ENCODE measurements at places on chromosomes 12 and 14.

- no peak for DNase-seq
- H3K27me3 ChIP-seq, result no peaks in the 10 kb centered on the region
- H3K4me1 ChIP-seq, result peaks cover 33% of the 10 kb centered on the region
- H3K36me3 ChIP-seq, result peaks cover 1% of the 10 kb centered on the region
Observed at GRCh38 chr12:31588976-31589375, 2.0 kb downstream of the DENND5B start.

DNA sequence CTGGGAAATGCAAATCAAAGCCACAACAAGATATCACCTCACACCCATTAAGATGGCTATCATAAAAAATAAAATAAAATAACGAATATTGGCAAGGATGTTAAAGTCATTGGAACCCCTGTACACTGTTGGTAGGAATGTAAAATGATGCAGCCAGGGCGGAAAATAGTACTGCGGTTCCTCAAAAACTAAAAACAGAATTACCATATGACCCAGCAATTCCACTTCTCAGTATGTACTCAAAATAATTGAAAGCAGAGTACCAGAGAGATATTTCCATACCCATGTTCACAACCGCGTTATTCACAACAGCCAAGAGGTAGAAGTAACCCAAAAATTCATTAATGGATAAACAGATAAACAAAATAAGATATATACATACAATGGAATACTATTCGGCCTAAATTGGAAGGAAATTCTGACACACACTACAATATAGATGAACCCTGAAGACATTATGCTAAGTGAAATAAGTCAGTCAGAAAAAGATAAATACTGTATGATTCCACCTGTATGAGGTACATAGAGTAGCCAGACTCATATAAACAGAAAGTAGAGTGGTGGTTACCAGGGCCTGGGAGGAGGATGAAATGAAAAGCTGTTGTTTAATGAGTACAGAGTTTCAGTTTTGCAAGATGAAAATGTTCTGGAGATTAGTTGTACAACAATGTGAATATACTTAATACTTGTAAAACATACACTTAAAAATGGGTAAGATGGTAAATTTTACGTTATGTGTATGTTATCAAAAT, 84.6 kb downstream of the TXNDC16 start:
- H3K27ac ChIP-seq, result no peak overlapping the region
- H3K36me3 ChIP-seq, result peaks cover 9% of the 10 kb centered on the region
- H3K4me1 ChIP-seq, result peaks cover 3% of the 10 kb centered on the region
- H3K4me3 ChIP-seq, result no peak overlapping the region

GRCh38 chr12:132327336-132328171, 1.8 kb downstream of the GALNT9 start:
- H3K4me3 ChIP-seq, result no peak overlapping the region
- peaks cover 74% of the 10 kb centered on the region for H3K27me3 ChIP-seq
- no peak for DNase-seq
- no peak overlapping the region for H3K27ac ChIP-seq

DNA sequence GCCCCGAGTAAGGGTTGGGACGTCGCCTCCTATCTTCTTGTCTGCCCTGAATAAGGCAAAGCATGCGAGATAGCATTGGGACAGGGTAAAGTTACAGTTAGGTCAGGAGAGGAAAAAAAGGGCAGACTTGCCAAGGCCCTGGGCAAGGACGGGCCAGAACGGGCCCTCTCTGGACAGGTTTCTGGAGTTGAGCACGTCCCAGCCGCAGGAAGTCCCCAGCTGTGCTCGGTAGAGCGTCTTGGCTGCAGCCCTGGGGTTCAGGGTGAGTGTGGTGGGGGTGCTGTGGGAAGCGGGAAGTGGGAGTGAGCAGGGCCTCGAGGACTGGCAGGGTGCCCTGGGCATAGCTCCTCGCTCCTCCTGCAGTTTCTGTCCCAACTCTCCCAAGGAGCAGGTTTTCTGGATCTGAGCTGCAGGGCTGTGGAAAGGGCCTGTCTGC, 5.4 kb downstream of the RPS6KL1 start:
- peaks cover 74% of the 10 kb centered on the region for H3K27me3 ChIP-seq
- no peak overlapping the region for H3K4me3 ChIP-seq
- H3K27ac ChIP-seq, result no peak overlapping the region
- H3K4me1 ChIP-seq, result peaks cover 3% of the 10 kb centered on the region

DNA sequence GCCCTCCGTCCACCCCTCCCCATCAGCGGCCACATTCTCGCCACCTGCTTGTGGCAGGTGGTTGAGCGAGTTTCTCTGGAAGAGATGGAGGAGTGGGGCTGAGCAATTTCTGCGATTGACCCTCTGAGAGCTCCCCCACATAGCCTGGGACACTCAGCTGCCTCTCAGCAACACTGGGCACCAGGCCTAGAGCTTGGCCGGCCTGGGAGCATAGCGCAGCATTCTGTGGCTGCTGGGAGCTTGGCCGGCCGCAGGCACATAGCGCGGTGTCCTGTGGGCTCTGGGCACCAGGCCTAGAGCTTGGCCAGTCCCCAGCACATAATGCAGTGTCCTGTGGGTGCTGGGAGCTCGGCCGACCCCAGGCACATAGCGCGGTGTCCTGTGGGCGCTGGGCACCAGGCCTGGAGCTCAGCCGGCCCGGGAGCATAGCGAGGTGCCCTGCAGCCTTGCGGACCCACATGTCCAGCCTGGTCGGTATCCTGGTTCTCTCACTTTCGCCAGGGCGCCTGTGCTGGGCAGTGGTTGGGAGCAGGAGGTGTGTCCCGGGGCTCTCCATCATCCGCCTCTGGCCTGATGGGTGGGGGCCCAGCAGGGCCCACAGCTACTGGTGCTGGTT, 43.8 kb downstream of the LRCOL1 start:
- peaks cover 7% of the 10 kb centered on the region for H3K36me3 ChIP-seq
- no peak for DNase-seq
- peaks cover 9% of the 10 kb centered on the region for H3K4me1 ChIP-seq
- no peak overlapping the region for H3K27ac ChIP-seq
- no peaks in the 10 kb centered on the region for H3K27me3 ChIP-seq

DNA sequence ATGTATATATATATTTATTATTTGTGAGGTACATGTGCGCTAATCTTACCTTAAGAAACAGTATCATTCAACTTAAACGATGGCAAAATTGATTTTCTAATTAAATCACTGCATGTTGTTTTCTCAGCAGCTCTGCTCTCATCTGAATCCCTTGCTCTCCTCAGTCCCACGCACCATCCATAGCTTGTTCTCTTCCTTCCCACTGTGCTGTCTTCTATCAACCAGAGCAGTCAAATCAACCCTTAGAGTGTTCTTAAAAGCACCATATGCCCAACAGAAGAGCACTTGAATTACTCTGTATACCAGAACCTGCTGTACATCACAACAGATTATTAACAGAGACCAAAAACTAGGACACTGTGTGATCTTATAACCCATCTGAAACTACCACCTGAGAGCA, 209.4 kb upstream of the G2E3 start:
- no peaks in the 10 kb centered on the region for H3K36me3 ChIP-seq
- no peak for DNase-seq
- H3K27ac ChIP-seq, result no peak overlapping the region
- H3K4me1 ChIP-seq, result peaks cover 2% of the 10 kb centered on the region
- no peak overlapping the region for H3K4me3 ChIP-seq

GRCh38 chr12:106310687-106311086, 8.2 kb downstream of the TCP11L2 start:
- H3K27me3 ChIP-seq, result peaks cover 3% of the 10 kb centered on the region
- H3K4me3 ChIP-seq, result no peak overlapping the region
- H3K36me3 ChIP-seq, result no peaks in the 10 kb centered on the region

DNA sequence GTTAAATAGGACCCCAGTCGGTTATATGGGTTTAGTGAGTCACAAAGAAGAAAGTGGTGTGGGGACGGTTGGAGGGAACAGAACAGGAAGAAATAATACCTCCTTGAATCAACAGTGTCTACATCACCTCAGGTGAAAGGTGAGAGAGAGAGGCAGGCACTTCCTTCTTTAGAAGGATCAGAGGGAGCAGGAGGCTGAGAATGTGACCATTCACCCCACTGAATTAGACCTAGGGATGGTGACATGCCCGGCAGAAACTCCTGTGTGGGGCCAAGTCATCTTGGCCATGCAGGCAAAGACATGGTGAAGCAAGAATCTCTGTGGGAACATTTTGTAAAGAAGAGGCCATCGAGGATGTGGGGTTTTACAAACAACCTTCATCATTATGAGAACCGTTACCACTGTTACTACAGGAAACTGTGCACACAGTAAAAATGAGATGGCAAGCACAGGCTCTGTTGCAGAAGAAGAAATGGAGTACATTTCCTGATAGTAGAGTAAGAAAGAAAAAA, 1196.9 kb downstream of the VRK1 start:
- no peak for DNase-seq
- H3K27ac ChIP-seq, result no peak overlapping the region
- peaks cover 33% of the 10 kb centered on the region for H3K27me3 ChIP-seq
- H3K4me1 ChIP-seq, result no peaks in the 10 kb centered on the region
- H3K4me3 ChIP-seq, result no peak overlapping the region
- no peaks in the 10 kb centered on the region for H3K36me3 ChIP-seq

GRCh38 chr14:103514596-103515421, 7.8 kb downstream of the CKB start:
- no peak overlapping the region for H3K4me3 ChIP-seq
- no peak for DNase-seq
- H3K4me1 ChIP-seq, result peaks cover 8% of the 10 kb centered on the region
- no peaks in the 10 kb centered on the region for H3K27me3 ChIP-seq
- peaks cover 14% of the 10 kb centered on the region for H3K36me3 ChIP-seq

DNA sequence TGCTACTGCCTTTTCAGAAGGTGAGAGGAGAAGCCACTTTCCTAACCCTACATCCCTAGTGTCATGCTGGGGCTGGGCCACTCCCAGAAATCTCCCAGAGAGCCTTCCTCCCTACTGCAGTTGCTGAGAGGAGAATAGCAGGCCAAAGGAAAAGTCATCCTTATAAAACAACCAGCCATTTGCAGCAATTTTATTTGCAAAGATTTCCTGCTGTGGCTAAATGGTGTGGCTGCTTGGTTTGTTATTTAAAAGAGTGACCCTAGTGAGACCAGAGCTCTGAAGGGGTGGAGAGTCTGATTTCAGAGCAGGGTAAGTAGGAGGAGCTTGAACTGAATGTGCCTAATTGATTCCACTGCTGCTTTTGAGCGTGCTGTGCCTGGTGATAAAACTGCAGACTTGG, 232.0 kb downstream of the GRIN2B start:
- no peak overlapping the region for H3K27ac ChIP-seq
- DNase-seq, result no peak
- no peaks in the 10 kb centered on the region for H3K4me1 ChIP-seq
- no peak overlapping the region for H3K4me3 ChIP-seq
- no peaks in the 10 kb centered on the region for H3K36me3 ChIP-seq
- H3K27me3 ChIP-seq, result peaks cover 42% of the 10 kb centered on the region

DNA sequence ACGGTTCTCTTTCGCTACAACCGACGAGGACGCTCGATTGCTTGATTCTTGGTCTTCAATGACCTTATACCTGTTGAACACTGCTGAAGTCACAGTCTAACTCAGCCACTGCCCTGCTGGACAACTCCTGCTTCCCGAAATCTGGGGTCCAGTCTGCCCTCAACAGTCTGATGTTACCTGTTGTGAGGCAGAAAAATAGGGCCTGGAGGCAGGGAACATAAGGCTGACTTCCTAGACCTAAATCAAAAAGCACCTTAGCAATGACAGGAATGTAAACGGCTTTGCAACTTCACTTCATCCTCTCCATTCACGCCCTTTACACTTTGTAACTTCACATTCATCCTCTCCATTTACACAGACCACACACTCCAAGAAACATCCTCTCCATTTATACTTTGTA, 597 bp upstream of the GLTP start:
- peaks cover 19% of the 10 kb centered on the region for H3K4me1 ChIP-seq
- H3K27me3 ChIP-seq, result peaks cover 8% of the 10 kb centered on the region
- DNase-seq, result no peak
- H3K4me3 ChIP-seq, result peak overlapping the region; percentile 82
- H3K36me3 ChIP-seq, result no peaks in the 10 kb centered on the region

DNA sequence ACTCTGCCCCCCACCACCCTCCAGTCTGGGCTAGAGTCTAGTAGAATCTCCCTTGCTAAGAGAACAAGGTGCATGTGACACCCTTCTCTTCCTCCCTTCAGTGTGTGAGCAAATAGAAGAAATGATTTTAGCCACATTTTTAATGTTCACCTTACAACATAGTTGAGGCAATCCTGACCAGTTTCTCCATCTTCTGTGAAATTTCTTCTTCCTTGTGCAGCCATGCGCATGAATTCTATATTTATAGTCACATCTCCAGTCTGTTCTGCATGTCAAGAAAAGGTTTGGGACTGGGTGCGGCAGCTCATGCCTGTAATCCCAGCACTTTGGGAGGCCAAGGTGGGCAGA, 9.5 kb upstream of the LTA4H start:
- H3K4me1 ChIP-seq, result peaks cover 27% of the 10 kb centered on the region
- H3K27me3 ChIP-seq, result peaks cover 40% of the 10 kb centered on the region
- no peaks in the 10 kb centered on the region for H3K36me3 ChIP-seq
- H3K27ac ChIP-seq, result no peak overlapping the region
- no peak for DNase-seq

DNA sequence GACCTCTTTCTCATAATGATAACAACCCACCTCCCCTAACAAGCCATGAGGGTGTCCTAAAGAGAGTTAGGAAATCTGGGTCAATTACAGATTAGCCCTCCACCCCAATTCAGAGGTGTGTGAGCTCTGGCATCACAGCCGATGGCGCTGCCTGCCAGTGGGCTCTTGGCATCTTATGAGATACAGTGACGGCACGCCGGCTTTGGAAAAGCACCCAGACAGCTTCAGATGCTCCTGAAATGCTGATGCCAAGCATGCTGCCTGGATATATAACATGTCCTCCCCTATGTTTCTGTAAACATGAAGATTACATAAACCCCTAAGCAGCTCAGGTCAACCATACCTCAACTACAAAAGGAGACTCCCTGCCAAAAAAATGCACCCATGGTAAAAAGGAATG, 152.6 kb downstream of the TTC7B start:
- no peaks in the 10 kb centered on the region for H3K27me3 ChIP-seq
- H3K36me3 ChIP-seq, result peaks cover 6% of the 10 kb centered on the region
- no peak overlapping the region for H3K4me3 ChIP-seq
- no peaks in the 10 kb centered on the region for H3K4me1 ChIP-seq
- no peak for DNase-seq

GRCh38 chr12:56687223-56688128, 608 bp downstream of the PTGES3 start:
- H3K27me3 ChIP-seq, result no peaks in the 10 kb centered on the region
- H3K4me3 ChIP-seq, result peak overlapping the region; percentile 96
- H3K36me3 ChIP-seq, result peaks cover 13% of the 10 kb centered on the region
- H3K4me1 ChIP-seq, result peaks cover 20% of the 10 kb centered on the region

DNA sequence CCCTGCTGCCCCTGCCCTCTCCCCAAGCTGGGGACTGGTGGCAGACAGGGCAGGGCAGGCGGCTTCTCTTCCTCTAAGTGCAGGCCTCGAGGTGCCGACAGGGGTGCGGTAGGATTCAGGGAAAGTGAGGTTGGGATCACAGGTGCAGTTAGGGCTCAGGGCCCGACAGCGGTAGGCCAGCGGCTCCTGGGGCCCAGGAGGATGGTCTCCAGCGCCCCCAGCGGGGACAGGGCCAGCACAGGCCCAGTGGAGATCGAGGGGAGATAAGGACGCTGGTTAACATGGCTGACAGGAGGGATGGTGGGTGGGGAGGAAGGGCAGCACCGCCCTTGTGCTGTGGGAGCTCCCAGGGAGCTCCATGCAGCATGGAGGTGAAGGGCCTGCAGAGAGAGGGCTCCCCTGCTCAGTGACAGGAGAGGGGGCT, 935 bp upstream of the CRIP1 start:
- peaks cover 17% of the 10 kb centered on the region for H3K4me1 ChIP-seq
- H3K27ac ChIP-seq, result no peak overlapping the region
- no peak for DNase-seq
- H3K36me3 ChIP-seq, result no peaks in the 10 kb centered on the region

Measured in progenitor cell of endocrine pancreas (in vitro differentiated cells).